ENCODE measurements at places on chromosomes 2 and 18.

DNA sequence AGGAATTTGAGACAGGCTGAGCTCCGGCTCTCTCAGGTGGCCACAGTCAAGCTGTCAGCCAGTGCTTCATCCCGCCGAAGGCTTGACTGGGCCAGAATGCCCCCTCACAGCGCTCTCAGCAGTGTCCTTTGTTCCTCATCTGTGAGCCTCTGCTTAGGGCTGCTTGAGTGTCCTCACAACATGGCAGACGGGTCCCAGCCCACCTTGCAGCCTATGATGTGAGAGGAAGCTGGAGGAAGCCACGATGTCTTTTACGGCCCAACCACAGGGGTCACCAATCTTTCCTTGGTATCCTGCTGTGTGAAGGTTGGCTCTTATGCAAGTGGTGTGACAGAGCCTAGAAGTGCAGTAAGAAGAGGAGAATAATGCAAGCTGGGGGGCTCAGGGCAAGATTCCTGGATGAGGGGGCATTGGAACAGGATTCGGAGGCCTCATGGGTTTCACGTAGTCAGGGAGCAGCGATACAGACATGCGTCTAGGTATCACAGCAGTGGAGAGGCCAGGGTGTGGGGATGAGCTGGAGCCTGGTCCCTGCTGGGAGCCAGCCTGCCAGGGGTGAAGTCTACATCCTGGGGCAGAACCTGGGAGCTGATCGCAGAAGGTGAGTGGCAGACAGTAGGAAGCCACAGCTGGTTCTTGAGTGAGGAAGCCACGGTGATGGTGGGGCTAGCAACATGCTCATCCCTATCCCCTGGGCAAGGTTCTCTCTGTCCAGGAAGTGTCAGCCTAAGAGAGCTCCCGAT lies 234.1 kb downstream of the GLI2 start:
- DNase-seq = no peak

DNA sequence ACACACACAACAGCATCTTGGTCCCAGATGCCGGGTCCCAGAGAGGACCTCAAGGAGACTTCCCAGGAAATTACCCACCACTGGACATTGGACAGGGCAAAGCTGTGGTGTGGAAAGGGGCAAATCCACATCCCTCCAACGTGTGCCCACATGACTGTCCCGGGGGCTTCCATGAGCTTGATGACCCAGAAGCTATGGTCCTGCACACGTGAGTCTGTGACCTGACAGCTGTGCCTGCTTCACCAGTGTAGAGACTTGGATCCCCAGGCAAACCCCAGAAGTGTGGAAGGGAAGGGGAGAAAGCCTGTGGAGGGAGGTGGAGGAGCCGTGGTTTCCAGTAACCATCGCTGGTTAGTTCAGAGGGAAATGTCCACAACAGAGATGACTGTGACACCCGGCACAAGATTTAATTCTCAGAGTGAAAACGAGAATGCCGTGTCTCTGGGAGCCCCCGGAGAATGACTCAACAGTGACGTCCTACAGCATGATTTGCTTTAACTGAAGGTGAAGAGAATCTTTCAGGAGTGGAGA lies 19.1 kb upstream of the GPR55 start:
- no peak for DNase-seq

- DNase-seq = no peak
These were observed 11.6 kb upstream of the BOK start for GRCh38 chr2:241546771-241547498.

DNA sequence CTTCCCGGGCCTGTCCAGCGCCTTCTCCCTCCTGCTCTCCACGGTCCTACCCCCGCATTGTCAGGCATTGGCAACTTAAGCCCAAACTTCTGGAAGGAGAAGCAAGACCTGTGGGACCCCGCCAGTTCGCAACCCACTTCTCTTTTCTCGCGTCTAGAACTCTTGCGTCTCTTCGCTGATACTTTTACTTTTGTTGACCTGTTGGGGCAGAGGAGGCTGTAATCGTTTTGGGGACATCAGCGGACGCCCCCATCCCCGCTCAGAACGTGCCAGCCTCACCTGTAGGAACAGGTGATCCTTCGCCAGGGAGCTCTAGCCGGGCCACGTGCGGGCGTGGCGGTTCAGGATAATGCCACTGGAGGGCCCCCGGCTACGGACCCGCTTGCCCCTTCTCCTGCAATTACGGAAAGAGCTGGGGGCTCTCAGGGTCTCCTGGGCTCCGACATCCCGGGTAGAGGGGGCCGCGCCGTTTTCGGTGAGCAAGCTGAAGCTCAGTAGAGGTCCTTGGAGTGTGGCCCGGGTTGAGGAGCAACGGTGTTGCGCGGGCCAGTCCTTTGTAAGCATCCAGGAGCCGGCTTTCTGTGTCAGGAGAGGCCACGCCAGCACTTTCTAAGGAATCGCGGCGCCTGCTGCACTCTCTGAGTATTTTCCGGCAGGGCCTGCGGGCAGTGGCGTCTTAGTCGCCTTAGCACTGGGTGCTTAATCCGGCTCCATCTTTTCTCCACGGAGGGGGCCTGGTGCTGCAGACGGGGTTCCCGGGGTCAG lies 1.6 kb downstream of the MTCL1 start:
- no peak for DNase-seq

GRCh38 chr2:43898134-43898837 lies 59.5 kb downstream of the ABCG8 start:
- DNase-seq = no peak

- DNase-seq = no peak
These were observed 32.3 kb downstream of the ATL2 start for GRCh38 chr2:38344813-38345212.

DNA sequence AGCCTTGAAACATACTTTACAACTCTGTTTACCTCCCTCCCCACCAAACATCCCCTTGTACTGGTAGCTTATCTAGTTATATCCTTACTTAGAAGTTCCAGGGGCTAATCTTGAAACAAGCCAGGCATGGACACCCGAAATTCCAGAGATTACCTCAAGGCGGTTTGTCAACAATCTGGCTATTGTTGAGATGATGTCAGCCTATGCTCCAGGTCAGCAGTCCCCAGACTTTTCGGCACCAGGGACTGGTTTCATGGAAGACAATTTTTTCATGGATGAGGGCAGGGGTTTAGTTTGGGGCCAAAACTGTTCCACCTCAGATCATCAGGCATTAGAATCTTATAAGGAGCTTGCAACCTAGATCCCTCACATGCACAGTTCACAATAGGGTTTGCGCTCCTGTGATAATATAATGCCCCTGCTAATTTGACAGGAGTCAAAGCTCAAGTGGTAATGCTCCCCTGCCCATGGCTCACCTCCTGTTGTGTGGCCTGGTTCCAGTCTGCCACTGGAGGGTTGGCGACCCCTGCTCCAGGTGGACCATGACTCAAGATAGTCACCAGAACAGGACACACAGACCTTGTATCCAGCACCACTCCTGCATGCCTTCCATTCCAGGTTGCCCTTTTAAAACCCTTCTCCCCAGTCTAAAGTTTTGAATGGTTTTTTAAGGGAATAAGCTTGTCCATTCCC lies 171.2 kb downstream of the SPAG16 start:
- no peak for DNase-seq

- DNase-seq = no peak
These were observed 776.0 kb downstream of the DCC start for GRCh38 chr18:53115876-53116585.

- DNase-seq = no peak
These were observed 78.4 kb upstream of the FZD7 start for GRCh38 chr2:201955231-201955630.

DNA sequence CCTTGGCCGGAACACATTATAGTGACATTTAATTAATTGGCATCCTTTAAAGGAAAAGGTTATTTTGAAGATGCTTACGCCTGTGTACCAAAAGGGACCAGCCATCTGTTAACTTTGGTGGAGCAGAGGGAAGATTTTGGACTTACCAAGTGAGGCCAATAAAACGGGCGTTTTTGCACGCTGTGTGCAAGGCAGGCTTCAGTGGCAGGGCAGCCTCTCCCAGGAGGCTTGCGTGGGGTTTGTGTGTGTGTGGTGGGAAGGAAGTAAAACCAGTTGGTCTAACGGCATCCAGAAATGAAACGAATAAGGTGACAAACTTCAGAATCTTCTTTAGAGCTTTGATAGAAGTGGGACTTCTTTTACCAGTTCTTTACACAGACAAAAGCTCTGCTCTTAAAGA lies 191.7 kb downstream of the PRKCE start:
- no peak for DNase-seq

- no peak for DNase-seq
These were observed 281.1 kb upstream of the RAB12 start for GRCh38 chr18:8328126-8328525.

DNA sequence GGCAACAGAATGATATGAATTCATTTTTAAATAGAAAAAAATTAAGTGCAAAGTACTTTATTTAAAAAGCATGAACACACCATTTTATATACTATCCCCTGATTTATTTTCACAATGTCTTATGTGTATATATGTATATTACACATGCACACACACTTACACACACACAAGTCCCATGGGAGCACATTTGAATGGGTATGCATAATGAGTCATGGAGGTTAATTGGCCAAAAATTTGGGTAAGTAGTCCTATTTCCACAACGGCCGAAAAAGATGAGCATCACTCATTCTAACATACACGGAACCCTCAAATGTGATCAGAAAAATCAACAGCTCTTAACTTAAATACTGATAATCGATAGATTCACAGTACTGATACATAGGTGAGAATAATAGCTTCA lies 97.4 kb upstream of the NABP1 start:
- DNase-seq = no peak

DNA sequence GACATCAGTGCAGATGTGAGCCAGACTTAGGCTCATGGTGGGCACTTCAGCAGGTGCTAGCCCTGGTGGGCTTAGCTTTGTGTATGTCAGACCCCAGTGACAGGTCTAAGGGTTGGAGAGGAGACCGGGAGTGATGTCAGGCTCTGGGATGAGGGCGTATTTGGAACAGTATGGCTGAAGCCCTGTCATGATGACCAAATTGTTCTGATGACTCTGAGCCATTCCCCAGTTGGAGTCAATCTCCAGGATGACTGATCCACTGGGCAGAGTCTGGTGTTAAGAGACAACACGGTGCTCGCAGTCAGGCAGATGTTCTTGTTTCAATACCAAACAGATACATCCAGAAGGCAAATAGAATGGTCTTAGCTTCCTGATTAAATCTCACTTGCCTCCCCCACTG lies 241.5 kb downstream of the SOX11 start:
- no peak for DNase-seq

DNA sequence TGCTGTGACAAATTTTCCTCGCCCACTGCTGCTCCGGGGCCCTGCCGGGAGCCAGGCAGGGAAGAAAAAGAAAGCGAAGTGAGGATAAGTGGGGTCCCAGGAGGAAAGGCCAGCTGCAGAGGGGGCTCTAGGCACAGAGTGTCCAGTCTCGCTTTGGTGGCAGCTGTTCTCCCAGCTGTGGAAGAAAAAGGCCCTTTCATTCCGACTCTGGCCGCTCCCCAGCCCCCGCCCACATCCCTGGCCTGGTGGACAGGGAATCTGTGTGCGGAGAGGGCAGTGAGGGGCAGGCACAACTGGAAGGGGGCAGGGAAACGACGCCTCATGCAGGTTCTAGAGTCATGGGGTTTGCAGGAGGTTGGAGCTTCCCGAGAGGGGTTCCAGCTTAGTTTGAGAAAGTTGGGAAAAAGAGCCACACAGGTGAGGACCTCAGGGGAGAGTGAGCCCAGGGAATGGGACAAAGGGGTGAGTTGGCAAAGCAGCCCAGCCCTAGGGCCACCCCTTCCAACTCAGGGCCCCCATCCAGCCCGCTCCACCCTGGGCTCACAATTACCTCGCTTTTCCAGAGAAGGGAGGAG lies 1.8 kb downstream of the RTKN start:
- DNase-seq = no peak

- DNase-seq = no peak
These were observed 19.7 kb downstream of the ZBTB14 start for GRCh38 chr18:5275872-5276271.

GRCh38 chr2:54669677-54670484 lies 53.6 kb upstream of the EML6 start:
- DNase-seq = no peak

DNA sequence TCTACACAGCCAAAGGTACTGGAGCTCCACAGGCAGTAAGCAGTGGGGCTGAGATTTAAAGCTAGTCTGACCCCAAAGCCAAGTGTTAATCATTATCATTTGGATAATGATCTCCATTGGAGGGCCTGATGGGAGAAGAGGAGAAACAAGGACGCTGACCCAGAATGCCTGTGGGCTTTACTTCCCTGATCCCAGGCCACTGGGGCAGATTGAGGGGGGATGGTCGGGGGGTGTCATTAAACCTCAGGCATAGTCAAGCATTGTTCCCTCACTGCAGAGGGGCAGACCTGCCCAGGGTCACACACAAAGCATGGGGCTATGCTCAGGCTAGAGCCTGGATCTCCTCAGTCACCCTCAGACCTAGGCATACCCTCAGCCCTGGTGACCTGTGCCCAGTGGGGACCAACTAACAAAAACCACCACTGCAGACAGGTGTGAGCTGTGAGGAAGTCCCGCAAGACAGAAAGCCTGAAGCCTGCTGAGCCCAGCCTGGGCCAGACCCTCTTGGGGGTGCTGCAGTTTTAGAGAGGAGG lies 53.4 kb downstream of the SDC1 start:
- no peak for DNase-seq

- DNase-seq = no peak
These were observed 419.6 kb upstream of the POU3F3 start for GRCh38 chr2:104434318-104434792.

DNA sequence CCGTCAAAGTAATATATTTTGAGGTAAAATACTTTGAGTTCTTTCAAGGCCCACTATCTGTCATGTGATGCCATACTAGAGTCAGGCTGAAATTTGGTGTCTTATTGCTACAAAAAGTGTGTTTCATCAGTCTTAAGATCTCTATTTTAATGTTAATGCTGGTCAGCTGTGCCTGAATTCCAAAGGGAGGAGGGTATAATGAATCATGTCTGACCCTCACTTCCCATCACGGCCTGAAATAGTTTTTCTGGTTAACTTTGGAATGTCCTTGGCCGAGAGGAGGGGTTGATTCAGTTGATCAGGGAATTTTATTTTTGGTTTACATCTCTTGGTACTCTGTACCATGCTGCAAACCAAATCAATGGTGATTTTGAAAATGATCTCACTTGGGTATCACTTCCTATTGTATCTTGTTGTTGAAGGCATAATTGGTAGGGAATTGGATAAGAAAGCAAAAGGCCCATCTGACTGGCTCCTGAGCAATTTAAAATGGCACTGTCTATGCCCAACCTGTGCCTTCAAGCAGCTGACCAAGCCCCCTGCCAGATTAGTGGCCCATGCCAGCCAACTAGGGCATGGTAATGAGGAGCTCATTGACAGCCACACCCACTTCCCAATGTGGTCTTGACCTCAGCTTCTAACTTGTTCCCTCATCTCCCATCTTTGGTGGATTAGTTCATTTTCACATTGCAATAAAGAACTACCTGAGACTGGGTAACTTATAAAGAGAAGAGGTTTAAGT lies 6.1 kb upstream of the SLC35F5 start:
- no peak for DNase-seq
